ENCODE measurements at places on chromosomes 12 and 14. TPM values are rescaled to one million over a fixed set of nuclear protein-coding genes. Genes with fewer than 3 reads are reported as not detected.

The C12orf54 gene
- total RNA-seq = 0.19 TPM

GRCh38 chr12:62963486-62964041, 28.6 kb upstream of the PPM1H start:
- DNase-seq = no peak

DNA sequence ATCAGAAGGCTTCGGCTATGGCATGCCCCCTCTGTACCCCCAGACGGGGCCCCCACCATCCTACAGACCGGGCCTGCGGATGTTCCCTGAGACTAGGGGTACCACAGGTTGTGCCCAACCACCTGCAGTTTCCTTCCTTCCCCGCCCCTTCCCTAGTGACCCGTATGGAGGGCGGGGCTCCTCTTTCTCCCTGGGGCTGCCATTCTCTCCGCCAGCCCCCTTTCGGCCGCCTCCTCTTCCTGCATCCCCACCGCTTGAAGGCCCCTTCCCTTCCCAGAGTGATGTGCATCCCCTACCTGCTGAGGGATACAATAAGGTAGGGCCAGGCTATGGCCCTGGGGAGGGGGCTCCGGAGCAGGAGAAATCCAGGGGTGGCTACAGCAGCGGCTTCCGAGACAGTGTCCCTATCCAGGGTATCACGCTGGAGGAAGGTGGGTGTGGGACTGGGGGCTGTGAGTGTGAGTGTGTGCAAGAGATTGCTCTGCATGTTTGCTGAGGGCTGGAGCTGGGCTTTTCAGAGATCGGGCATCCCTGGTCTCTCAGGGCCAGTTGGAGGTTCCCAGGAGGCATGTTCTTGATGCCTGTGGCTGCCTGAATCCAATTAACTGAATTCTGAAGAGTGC, 8.6 kb downstream of the NFATC4 start:
- DNase-seq = no peak

DNA sequence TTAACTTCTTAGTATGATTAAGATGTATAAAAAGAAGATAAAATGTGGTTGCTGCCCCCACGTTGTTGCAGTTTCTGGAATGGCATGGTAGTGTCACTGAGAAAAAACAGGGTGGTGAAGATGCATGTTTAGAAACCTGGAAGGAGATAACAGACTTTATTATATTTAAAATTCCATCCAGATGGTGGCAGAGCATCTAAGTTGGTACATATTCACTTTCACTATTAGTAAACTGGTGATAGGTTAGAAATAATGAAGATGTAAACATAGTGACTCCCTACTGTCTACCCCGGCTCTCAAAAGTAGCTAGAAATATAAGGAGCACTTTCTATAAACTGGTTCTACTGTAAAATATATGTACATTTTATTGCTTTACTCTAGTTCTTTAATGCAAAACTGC, 279.3 kb downstream of the NPAS3 start:
- no peak for DNase-seq

The LRIG3 gene
- 24.8 TPM for total RNA-seq

The SLC38A1 gene
- 81.6 TPM for total RNA-seq

The CLEC6A gene
- total RNA-seq = 0.09 TPM

The TBC1D30 gene
- 0.42 TPM for total RNA-seq

The SIX6 gene
- under 0.01 TPM for total RNA-seq

DNA sequence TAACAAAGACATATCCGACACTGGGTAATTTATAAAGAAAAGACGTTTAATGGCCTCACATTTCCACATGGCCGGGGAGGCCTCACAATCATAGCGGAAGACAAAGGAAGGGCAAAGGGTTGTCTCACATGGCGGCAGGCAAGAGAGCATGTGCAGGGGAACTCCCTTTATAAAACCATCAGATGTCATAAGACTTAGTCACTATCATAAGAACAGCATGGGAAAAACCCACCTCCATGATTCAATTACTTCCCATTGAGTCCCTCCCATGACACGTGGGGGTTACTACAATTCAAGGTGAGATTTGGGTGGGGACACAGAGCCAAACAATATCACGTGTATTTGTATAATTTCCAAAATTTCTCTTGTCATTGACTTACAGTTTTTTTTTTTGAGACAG, 5.5 kb upstream of the LMNTD1 start:
- DNase-seq = no peak

GRCh38 chr14:101060171-101060601, 156.7 kb upstream of the RTL1 start:
- DNase-seq = no peak

The FLVCR2 gene
- total RNA-seq = 1.9 TPM

- no peak for DNase-seq
These were observed 1.9 kb downstream of the NTN4 start for GRCh38 chr12:95788637-95789036.

The LTB4R gene
- total RNA-seq = 4.4 TPM

- no peak for DNase-seq
These were observed 95.3 kb upstream of the SLC35F4 start for GRCh38 chr14:57960946-57961785.

The ACOT6 gene
- total RNA-seq = not detected

DNA sequence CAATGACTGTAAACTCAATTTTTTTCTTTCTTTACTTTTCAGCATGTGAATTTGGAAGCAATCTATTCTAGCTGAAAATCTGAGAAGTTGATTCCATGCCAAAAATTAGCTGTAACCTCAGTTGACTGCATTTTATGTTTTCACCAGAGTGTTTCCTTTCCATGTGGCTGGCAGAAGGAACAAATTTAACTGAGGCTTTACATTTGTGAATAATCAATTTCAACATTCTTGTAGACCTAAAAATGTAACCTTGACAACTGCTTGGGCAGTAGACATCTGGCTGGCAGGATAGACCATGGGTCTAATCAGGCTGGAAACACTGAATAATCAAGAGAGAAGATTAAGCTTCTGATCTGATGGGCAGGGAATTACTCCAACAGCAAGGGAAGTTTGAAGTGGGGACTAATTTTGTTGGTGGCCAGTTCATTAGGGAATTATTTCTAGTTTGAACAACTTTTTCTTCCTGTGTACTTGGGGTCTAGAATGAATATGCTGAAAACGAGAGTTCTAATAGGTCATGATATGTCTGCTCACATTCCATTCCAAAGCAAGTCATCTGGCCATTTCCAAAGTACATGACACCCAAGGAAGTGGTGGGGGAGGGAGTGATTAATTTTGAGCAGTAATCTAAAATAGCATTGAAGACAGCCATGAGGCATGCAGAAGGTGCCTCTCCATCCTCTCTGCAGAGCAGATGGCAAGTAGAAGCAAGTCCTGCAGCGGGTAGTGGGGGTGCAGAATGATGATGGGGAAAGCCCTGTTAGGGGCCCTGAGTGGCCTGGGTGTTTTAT, 68.2 kb downstream of the ATP23 start:
- no peak for DNase-seq

DNA sequence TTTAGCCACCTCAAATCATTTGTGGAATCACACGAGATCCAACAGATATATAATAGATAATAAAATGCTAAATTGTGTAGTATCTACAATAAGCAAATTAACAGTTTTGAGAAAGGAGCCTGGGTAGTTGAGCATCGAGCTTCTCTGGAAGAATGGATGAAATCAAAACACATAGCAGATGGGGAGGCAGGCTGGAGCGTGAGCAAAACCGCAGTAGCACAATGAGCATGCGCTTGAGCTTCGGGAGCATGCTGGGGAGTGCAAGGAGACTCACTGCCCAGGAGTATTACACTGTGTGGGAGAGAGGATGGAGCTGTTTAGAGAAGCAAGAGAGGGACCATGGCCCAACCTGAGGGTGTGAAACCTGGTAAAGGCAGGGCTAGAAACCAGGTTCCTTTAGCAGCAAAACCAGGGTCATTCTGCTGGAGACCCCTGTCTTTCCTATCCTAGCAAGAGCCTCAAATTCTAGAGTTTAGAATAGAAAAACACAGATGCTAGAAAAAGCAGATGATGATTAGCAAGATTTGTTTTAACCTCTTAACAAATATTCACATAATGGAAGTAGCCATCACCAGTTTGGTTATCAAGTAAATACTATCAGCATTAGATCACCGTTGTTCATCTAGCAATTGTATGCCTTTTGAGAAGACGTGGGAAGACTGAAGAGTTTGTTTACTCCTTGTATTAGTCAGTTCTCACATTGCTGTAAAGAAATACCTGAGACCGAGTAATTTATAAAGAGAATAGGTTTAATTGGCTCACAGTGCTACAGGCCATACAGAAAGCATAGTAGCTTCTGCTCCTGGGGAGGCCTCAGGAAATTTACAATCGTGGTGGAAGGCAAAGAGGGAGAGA, 484.8 kb downstream of the EGLN3 start:
- no peak for DNase-seq

DNA sequence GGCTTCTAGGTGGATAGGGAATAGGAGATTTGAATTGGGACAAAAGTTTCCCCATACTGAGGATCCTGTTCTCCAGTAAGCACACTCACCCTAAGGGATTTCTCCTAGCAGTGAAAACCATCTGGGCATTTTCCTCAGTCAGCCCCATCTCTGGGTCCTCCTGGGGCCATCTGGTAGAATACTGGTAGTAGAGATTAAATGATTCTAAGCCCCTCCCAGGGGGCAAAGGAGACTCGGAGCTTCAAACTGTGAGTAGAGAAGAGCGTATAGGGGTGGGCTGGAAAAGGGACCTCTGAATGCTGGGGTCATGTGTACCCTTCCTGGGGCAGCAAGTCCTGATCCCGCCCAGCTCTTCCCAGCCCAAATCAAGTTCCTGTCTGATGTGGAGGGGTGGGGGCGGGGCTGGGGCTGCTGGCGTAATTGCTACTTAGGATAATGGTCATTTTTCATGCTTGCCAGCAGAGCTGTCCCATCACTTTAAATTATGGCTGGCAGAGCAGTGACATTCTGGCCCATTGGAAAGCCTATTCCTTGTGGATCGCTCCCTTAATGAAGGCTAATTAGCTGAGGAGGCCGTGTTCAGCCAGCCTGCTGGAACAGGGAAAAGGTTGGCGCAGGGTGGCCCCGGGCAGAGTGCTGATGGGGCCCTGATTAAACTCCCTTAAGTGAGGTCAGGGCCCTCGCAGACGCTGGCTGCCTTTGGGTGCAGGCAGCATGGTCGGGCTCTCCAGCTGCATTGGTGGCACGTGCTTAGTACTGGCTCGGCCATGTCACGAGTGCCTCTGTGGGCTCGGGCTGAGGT, 127.8 kb downstream of the TSPAN9 start:
- no peak for DNase-seq

GRCh38 chr12:118052324-118053070, 8.5 kb downstream of the WSB2 start:
- DNase-seq = no peak

- DNase-seq = no peak
These were observed 293.4 kb downstream of the EGLN3 start for GRCh38 chr14:33657476-33657875.

- DNase-seq = no peak
These were observed 46.0 kb downstream of the SH2B3 start for GRCh38 chr12:111451649-111452129.

GRCh38 chr14:61866932-61867920, 105.0 kb downstream of the SNAPC1 start:
- no peak for DNase-seq

The NPFF gene
- 0.38 TPM for total RNA-seq

GRCh38 chr12:76627346-76628135, 68.0 kb upstream of the OSBPL8 start:
- no peak for DNase-seq

DNA sequence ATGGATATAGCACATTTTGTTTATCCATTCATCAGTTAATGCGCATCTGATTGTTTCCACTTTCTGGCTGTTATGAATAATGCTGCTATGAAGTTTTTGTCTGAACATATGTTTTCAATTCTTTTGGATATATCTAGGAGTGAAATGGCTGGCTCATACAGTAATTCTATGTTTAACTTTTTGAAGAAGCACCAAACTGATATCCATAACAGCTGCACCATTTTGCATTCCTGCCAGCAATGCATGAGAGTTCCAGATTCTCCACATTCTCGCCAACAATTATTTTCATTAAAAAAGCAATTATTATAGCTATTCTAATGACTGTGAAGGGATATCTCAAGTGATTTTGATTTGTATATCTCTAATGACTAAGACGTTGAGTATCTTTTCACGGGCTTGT, 89.9 kb upstream of the PPP4R3A start:
- DNase-seq = no peak

DNA sequence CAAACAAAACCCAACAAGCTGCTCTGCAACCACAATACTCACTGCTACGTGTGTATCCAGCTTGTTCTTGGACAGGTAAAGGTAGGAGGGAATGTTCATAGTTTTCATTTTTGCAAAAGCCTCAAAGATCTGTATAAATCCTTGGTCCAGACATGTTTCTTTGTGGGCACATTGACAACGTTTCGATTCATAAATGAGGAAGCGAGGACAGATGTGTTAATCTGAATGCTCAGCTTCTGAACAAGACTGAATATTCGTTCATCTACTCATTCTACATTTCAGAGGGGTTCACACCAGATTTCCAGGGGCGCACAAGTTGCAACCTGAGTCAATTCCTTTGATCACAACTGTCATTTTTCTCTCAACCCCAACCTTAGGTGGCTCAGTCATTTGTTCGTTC, 134.4 kb downstream of the LLPH start:
- no peak for DNase-seq

The LUM gene
- total RNA-seq = 38.7 TPM

- no peak for DNase-seq
These were observed 193.9 kb downstream of the FUT8 start for GRCh38 chr14:65606460-65606859.

The GLI1 gene
- total RNA-seq = 0.85 TPM

DNA sequence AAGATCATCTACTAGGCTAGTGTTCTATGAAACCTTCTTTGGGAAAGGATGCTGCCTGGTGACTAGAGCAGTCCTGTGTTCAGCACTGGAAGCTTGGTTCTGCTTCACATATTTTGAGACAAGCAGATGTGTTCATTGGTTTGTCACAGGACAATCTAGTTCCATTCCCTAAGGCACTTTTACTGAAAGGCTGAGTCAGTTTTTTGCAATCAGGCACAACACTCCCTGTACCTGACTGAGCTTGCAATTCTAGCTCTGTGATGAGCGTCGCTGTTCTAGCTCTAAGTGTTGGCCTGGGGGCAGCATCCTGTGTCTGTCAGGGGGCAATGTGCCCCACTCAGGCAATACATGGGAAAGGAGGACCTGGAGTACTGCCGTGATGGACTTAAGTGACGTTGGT, 144.4 kb downstream of the CAND1 start:
- DNase-seq = no peak
